ENCODE measurements at places on chromosomes 16 and 17.
A peak's percentile ranks its signal among the peaks of the same experiment; 100 is the strongest.

GRCh38 chr16:85767531-85767930 is 16.6 kb upstream of the C16orf74 start:
- H3K27ac ChIP-seq, result no peak overlapping the region
- no peak for DNase-seq
- H3K4me1 ChIP-seq, result no peaks in the 10 kb centered on the region
- no peaks in the 10 kb centered on the region for H3K36me3 ChIP-seq
- H3K27me3 ChIP-seq, result no peaks in the 10 kb centered on the region

GRCh38 chr17:41403404-41404023 is 6.1 kb upstream of the KRT31 start:
- H3K27me3 ChIP-seq, result no peaks in the 10 kb centered on the region
- H3K36me3 ChIP-seq, result no peaks in the 10 kb centered on the region
- DNase-seq, result no peak
- H3K4me3 ChIP-seq, result no peak overlapping the region

GRCh38 chr16:73543331-73543969 is 495.5 kb upstream of the ZFHX3 start:
- H3K4me1 ChIP-seq, result no peaks in the 10 kb centered on the region
- DNase-seq, result no peak
- H3K4me3 ChIP-seq, result no peak overlapping the region
- H3K27ac ChIP-seq, result no peak overlapping the region

DNA sequence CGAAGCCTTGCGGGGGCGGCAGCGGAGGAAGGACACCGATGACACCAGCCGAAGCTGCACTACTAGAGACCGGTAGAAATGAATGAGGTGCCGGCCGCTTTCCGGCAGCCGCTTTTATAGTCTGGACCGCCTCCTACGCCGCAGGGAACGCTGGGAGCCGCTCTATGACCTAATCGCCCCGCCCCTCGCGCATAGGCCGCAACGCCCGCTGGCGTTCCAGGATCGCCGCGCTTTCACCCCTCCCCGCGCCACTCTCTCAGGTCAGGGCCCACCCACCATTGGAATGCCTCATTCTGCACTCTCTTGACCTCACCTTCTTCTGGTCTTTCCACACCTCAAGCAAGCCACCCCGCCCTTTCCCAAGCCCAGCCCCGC is at the start of gene DDX5:
DDX5 (minus strand) TSS at position 89 of the 375 bp plus-strand sequence. CDS start 170 bp downstream, outside the sequence.
- peak; percentile 98 for DNase-seq
- no peaks in the 10 kb centered on the region for H3K27me3 ChIP-seq
- peaks cover 57% of the 10 kb centered on the region for H3K4me1 ChIP-seq

- H3K36me3 ChIP-seq, result no peaks in the 10 kb centered on the region
- H3K4me1 ChIP-seq, result no peaks in the 10 kb centered on the region
- no peak overlapping the region for H3K27ac ChIP-seq
- H3K27me3 ChIP-seq, result peaks cover 8% of the 10 kb centered on the region
- H3K4me3 ChIP-seq, result no peak overlapping the region
Observed at GRCh38 chr16:14958323-14958600, 16.6 kb upstream of the PDXDC1 start.

- no peak overlapping the region for H3K27ac ChIP-seq
- H3K27me3 ChIP-seq, result peaks cover 2% of the 10 kb centered on the region
- no peak overlapping the region for H3K4me3 ChIP-seq
- peaks cover 11% of the 10 kb centered on the region for H3K4me1 ChIP-seq
- H3K36me3 ChIP-seq, result no peaks in the 10 kb centered on the region
Observed at GRCh38 chr17:73984941-73985340, 218.5 kb upstream of the RPL38 start.

- H3K27ac ChIP-seq, result peak within 1 kb of the TSS; percentile 96
- peaks cover 57% of the 10 kb centered on the region for H3K4me1 ChIP-seq
- H3K4me3 ChIP-seq, result peak within 1 kb of the TSS; percentile 94
Observed at GRCh38 chr17:6640536-6641246, at the start of the genes KIAA0753 and TXNDC17. Gene KIAA0753 (minus strand): TSS chr17:6640711. CDS start chr17:6635103, 5,608 bp downstream. Gene TXNDC17 (plus strand): TSS chr17:6641060. CDS start chr17:6641083, 23 bp downstream.

- no peak for DNase-seq
- H3K27ac ChIP-seq, result no peak overlapping the region
- no peaks in the 10 kb centered on the region for H3K27me3 ChIP-seq
- peaks cover 24% of the 10 kb centered on the region for H3K4me1 ChIP-seq
- no peak overlapping the region for H3K4me3 ChIP-seq
Observed at GRCh38 chr16:57473176-57473840, 10.8 kb downstream of the POLR2C start.

DNA sequence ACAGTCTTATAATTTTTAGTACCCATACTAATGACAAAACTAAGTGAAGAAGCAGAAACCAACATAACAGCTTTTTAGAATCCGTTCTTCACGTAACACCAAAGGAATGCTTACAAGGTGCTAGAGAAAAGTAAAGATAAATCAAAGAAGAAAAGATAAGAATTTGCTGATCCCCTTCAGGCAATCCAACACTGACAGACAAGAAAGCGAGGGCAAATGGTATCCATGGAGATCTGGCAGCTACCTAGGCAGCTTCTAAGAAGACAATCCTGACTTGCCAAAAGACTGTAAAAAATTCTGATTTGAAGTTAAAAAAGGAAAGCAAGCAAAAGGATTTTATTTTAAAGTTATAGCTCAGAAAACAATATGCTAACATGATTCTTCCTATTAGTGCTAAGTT is 14.6 kb downstream of the BBS2 start:
- no peaks in the 10 kb centered on the region for H3K27me3 ChIP-seq
- H3K27ac ChIP-seq, result no peak overlapping the region
- H3K36me3 ChIP-seq, result peaks cover 15% of the 10 kb centered on the region
- no peak overlapping the region for H3K4me3 ChIP-seq
- no peak for DNase-seq

DNA sequence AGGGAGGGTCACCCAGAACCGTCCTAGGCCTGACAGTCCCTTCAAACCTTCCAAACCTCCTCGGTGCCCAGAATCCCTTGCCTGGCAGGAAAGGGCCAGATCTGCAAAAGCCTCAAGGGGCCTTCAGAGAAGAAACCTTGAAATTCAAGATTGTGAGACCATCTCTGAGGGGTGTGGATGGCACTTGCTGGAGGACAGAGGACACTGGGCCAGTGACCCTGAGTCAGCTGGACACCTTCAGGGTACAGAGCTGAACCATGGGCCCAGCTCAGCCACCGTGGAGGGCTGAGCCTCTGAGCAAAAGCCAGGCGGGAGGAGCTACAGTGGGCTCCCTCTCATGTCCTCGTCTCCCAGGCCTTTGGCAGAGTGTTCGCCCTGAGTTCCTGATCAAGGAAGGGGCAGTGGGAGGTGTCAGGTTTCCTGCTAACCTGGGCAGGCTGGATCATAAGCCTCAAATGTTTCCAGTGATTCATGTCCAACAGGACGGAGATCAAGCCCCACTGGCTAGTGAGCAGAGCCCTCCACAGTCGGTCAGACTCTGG is 3.0 kb downstream of the PDILT start:
- H3K4me3 ChIP-seq, result no peak overlapping the region
- H3K36me3 ChIP-seq, result no peaks in the 10 kb centered on the region
- H3K27me3 ChIP-seq, result no peaks in the 10 kb centered on the region
- no peaks in the 10 kb centered on the region for H3K4me1 ChIP-seq
- DNase-seq, result no peak

GRCh38 chr16:66274335-66275110 is 92.0 kb upstream of the CDH5 start:
- H3K4me3 ChIP-seq, result no peak overlapping the region
- no peak for DNase-seq
- H3K27ac ChIP-seq, result no peak overlapping the region

- peaks cover 3% of the 10 kb centered on the region for H3K36me3 ChIP-seq
- H3K27ac ChIP-seq, result no peak overlapping the region
- peaks cover 30% of the 10 kb centered on the region for H3K4me1 ChIP-seq
Observed at GRCh38 chr16:71952825-71953224, 47.4 kb downstream of the PKD1L3 start.

GRCh38 chr16:65097296-65097695 is 24.6 kb downstream of the CDH11 start:
- no peaks in the 10 kb centered on the region for H3K36me3 ChIP-seq
- H3K4me3 ChIP-seq, result no peak overlapping the region
- H3K27ac ChIP-seq, result no peak overlapping the region

- H3K4me3 ChIP-seq, result no peak overlapping the region
- H3K27ac ChIP-seq, result peak overlapping the region; percentile 36
- H3K27me3 ChIP-seq, result no peaks in the 10 kb centered on the region
- H3K4me1 ChIP-seq, result peaks cover 33% of the 10 kb centered on the region
- no peak for DNase-seq
Observed at GRCh38 chr17:82433560-82434215, 15.3 kb upstream of the OGFOD3 start.

DNA sequence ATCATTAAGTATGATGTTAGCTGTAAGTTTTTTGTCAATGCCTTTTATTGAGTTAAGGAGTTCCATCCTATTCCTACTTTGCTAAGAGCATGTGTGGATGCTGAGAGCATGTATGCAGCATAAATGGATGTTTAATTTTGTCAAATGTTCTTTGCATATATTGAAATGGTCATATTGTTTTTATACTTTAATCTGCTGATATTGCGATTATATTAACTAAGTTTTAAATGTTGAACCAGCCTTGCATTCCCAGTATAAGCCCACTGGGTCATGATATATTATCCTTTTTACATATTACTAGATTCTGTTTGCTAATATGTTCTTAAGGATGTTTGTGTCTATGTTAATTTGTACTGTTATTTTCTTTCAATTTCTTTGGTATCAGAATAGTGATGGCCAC is 53.2 kb downstream of the CCDC182 start:
- no peak for DNase-seq
- H3K27me3 ChIP-seq, result peaks cover 17% of the 10 kb centered on the region
- H3K4me3 ChIP-seq, result no peak overlapping the region

DNA sequence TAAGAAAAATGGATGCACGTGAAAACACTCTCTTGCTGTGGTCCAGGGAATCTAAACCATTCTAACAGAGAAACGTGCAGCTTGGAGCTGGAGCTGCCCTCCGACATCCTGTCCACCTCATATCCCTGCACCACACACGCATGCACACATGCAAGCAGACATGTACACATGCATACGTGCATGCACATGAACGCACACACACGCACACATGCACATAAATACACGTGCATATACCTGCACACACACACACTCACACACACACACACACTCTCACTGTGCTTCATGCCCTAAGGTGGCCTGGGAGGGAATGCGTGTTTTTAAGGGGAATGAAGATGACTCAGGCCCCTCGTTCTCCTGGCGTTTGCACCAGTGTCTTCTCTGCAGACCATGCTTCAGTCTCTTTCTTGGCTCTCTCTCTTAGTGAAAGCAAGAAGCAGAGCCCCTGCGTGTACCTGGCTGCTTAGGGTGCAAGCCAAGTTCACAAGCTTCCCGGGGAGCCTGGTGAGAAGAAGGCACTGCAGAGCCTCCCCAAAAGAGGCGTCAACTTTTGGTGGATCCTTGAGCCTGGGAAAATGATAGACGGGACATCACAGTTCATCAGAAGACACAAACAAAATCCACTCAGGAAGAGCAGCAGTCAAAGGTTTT is 72.8 kb downstream of the GOSR1 start:
- H3K4me1 ChIP-seq, result peaks cover 14% of the 10 kb centered on the region
- H3K27ac ChIP-seq, result no peak overlapping the region
- no peaks in the 10 kb centered on the region for H3K27me3 ChIP-seq
- no peak overlapping the region for H3K4me3 ChIP-seq
- DNase-seq, result no peak
